Mammary epithelial cell (primary cell): ENCODE measurements at places on chromosomes 3 and 15.

GRCh38 chr15:92151741-92152140 lies 241.9 kb upstream of the ST8SIA2 start:
- no peak for DNase-seq

- no peak for DNase-seq
Observed at GRCh38 chr3:139577909-139578308, 38.4 kb upstream of the RBP1 start.

GRCh38 chr3:33202711-33203457 lies 15.7 kb downstream of the SUSD5 start:
- DNase-seq: no peak

- no peak for DNase-seq
Observed at GRCh38 chr15:59814409-59814808, 125.3 kb upstream of the BNIP2 start.

DNA sequence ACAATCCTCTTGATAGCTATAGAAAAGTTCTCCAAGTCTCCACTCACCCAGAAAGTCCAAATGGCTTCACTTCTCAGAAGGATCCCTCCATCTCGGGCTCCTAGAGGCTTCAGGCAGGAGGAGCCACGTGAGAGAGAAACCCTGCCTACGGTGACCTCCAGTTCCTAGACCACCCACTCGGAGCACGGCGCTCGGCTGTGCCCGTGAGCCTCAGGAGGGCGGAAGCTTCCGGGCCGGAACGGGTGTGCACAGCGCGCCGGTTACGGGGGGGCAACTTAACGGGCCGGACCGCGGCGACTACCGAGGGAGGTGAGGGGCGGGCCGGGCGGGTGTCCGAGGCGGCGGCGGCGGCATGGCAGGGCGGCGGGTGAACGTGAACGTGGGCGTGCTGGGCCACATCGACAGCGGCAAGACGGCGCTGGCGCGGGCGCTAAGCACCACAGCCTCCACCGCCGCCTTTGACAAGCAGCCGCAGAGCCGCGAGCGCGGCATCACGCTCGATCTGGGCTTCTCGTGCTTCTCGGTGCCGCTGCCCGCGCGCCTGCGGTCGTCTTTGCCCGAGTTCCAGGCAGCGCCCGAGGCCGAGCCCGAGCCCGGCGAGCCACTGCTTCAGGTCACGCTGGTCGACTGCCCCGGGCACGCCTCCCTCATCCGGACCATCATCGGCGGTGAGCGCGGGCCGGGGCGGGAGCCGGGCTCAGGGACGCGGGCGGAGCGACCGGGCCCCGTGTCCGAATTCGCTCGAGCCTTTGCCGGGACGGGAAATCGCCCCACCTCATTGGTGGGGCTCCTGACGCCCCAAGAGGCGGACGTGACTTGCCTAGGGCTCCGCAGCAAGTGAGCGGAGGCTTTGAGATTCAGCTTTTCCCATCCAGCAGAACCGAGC lies at the start of gene EEFSEC:
TSS of gene EEFSEC (plus strand) at position 326 of the 886 bp plus-strand sequence. CDS start at position 353, 27 bp downstream.
- DNase-seq: peak; percentile 83
